ENCODE measurements at places on chromosomes 13 and 19. TPM values are rescaled to one million over a fixed set of nuclear protein-coding genes. Genes with fewer than 3 reads are reported as not detected.

DNA sequence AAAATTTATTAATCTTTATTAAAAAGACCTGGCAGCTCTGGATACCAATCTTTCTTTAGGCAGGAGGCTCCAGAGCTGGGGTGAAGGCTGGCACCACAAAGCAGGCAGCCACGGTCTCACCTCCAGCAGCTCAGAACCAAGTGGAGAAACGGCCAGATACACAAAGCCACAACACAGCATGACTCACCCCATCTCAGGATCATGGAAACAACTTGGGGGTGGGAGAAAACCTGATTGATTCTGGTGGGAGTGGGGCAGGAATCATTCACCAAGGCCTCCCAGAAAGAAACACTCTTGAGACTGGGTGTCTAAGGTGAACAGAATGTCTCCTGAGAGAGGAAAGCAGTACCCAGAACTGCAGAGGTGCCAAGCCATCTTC is 64.2 kb downstream of the CRYL1 start:
- DNase-seq: no peak

- DNase-seq: no peak
These were observed 98.4 kb downstream of the RAB20 start for GRCh38 chr13:110463156-110463555.

- DNase-seq: no peak
These were observed 1153.7 kb downstream of the PCDH9 start for GRCh38 chr13:66076417-66076816.

The FCGBP gene
- 42.1 TPM for total RNA-seq

DNA sequence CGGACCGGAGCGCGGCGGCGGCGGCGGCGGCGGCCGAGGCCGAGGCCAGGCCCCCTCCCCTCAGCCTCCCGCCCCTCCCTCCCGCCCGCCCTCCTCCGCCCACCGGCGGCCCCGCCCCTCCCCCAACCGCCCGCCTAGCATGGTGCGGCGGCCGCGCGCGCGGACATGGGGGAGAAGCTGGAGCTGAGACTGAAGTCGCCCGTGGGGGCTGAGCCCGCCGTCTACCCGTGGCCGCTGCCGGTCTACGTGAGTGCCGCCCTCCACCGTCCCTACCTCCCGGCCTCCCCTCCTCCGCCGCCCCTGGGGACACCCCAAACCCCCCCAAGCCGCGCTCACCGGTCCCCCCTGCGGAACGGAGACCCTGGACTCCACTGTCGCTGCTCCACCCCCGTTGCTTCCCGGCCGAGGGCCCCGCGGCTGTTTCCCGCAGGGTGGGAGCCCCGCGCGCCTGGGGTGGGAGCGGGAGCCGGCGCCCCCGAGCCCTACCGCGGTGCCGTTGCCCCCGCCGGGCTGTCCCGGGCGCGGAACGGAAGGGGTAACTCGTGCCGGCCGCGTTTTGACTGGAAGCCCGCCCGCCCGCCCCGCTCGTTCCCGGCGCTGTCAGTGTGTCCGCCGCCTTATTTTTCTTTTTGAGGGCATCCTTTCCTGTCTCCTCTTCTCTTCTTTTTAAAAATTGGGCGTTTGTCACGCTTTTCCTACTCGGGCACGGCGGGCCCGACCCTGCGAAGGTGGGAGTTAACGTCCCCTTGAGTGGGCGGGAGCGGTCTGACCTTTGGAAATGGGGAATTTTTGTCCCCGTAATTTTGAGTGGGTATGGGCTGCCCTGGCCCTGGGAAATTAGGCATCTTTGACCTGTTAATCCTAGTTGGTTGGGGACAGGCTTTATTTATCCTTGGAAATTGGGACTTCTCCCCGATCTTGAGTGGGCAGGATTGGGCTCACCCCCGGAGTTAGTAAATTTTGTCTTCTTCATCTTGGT is 576 bp downstream of the DOT1L start:
- peak; percentile 91 for DNase-seq

DNA sequence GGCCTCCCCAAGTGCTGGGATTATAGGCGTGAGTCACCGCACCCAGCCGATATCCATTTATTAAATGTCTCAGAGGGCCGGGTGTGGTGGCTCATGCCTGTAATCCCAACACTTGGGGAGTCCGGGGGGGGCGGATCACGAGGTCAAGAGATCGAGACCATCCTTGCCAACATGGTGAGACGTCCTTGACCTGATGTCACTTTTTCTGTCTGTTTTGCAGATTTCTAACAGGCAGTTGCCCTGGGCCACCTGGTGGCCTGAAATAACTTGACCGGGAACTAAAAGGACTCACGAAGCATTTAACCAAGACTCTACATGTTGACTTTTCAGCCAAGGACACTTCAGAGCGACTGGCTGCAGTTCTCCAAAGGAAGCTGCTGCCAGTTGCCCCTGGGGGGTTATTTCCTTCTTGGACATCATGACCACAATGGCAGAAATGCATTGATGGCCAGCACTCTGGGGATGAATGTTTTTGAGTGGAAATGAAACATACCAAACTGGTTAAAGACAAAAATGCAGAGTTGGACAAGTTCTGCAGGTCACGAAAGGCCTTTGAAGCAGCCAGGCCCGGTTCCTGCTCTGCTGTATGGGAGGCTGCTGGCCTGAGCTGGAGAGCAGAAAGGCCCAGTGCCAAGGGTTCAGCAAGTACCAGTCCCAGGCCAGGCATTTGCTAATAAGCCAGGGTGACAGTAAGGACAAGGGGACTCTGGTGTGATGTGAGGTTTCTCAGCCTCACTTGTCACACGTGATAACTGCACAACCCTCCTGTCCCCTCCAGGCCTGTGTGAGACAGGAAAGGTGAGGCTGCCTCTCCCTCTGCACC is 8.3 kb downstream of the ZNF837 start:
- DNase-seq: peak; percentile 47

The HAUS8 gene
- 4.2 TPM for total RNA-seq

DNA sequence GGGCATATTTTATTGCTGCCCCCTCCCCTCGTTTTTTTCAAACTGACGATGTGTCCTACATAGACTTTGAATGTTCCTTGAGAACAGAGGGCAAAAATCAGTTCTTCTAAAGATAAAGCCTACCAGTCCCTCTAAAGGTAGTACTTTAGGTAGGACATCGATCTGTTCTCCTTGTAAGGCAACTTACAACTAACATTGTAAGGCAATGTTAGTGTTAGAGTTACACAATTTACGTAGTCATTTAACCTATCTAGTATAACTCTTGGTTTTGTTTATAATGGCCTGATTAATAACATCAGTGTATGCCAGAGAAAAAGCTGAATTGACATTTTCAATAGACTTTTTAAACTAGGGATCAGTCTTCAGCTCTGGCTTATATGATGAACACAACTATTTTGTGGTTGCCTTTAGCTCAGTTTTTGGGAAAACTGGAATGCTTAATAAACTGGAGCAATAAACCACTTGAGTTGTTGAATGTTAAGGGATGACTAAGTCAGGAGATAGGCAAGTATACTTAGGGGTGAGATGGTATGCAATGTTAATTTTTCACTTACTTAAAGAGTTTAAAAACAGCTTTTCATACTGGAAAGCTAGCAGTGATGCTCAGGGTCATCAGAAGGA is 2.2 kb downstream of the NDFIP2 start:
- DNase-seq: no peak

DNA sequence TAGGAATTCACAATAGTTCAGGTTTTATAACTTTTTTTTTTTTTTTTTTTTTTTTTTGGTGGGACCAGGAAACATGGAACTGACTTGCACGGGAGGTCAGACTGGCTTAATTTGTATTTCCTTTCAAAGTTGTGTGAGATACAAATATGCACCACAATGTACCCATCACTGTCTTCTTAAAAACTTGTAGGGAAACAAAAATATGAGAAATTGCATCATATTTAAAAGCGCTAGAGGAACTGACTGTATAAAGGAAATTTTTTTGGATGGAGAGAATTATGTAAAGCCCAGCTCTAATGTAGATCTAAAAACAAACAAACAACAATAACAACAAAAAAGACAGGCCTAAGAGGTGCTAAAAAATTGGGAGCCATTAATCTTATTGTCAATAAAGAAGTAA is 246.5 kb downstream of the DCT start:
- no peak for DNase-seq

DNA sequence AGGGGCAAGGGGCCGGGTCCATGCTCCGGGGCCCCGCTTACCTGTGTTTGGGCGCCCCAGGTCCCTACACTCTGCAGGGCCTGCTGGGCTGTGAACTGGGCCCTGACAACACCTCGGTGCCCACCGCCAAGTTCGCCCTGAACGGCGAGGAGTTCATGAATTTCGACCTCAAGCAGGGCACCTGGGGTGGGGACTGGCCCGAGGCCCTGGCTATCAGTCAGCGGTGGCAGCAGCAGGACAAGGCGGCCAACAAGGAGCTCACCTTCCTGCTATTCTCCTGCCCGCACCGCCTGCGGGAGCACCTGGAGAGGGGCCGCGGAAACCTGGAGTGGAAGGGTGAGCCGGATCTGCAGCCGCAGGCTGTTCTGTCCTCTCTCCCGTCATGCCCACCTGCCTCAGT is 1.7 kb downstream of the FCGRT start:
- no peak for DNase-seq

- DNase-seq: no peak
These were observed 4.2 kb upstream of the MADCAM1 start for GRCh38 chr19:492091-492531.

DNA sequence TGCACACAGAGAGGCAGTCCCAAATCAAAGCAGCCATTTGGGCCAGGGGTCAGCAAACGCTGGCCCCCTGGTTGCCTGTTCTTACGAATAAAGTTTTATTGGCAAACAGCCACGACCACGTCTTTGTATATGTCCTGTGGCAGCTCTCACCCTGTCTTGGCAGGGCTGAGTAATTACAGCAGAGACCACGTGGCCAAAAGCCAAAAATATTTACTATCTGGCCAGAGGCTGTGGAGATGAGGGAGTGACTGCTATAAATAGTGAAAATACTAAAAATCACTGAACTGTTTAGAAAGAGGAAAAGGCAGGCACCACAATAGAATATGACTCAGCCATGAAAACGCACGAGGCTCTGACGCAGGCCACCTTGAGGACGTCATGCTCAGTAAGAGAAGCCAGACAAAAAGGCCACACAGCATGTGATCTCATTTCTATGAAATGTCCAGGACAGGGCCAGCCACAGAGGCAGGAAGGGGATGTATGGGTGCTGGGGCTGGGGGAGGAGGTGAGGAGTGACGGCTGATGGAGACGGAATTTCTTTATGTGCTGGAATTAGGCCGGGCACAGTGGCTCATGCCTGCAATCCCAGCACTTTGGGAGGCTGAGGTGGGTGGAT is 29.4 kb downstream of the SMIM24 start:
- peak; percentile 96 for DNase-seq

DNA sequence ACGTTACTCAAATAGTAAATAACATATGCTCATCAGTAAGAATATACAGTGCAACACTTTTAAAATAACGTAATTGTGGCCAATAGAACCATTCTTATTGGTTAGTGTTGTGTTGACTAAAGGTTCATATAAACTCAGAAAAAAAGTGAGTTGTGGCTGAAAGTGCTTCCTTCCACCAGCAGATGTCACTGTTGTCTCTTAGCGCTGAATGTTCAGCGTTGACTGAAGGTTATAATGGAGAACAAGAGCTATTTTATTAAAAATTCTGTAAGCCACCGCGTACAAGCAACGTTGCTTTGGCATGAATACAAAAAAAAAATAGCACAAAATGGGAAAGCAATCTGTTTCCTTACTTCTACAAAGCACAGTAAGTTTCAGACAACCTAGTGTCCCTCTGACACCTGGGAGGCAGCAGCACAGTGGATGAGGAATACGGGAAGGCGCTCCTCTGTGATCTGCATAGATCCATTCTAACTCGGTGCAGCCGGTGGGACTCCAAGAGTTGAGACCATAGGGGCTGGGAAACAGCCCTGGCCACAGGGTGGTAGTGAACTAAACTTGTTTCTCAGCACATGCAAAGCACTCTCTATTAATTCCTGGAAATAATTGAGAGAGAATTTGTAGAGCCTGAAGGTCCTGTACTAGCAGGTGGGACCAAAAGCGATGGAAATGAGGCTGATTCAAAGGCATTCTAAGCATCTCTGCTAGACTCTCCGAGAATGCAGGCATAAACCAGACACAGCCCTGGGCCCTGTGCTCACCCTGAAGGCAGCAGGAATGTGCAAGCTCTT is 23.9 kb upstream of the OXGR1 start:
- no peak for DNase-seq

The C5AR1 gene
- total RNA-seq: 30.6 TPM

- no peak for DNase-seq
These were observed 855 bp upstream of the CARS2 start for GRCh38 chr13:110706570-110707372.

The NLRP5 gene
- not detected for total RNA-seq

- DNase-seq: no peak
These were observed 14.3 kb downstream of the IER2 start for GRCh38 chr19:13164343-13165161.

DNA sequence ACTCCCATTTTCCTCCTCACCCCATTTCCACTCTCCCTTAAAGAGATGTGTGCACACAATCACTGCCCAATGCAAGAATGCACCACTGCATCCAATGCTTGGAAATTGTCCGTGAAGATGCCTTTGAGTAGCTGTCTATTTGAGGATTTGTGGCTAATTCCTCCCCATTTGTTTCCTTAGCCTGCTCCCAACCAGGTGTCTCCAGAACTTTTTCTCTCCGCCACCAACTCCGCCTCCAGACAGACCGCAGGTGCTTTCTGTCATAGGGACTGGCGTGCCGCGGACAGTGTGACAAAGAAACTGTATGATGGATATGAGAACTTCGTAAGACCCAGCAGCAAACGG is 461 bp upstream of the TM9SF2 start:
- DNase-seq: no peak

DNA sequence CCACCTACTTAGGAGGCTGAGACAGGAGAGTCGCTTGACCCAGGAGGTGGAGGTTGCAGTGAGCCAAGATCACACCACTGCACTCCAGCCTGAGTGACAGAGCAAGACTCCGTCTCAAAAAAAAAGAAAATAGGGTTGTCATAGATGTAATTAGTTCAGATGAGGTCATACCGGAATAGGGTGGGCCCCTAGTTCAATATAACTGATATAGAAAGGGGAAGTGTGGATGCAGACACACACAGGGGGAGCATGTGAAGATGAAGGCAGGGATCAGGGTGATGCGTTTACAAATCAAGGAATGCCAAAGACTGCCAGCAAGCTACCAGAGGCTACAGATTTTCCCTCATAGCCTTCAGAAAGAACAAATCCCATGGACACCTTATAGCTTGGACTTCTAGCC is 24.3 kb upstream of the EEF1AKMT1 start:
- DNase-seq: no peak

GRCh38 chr19:36488846-36489117 is 579 bp downstream of the ZNF566 start:
- DNase-seq: no peak

DNA sequence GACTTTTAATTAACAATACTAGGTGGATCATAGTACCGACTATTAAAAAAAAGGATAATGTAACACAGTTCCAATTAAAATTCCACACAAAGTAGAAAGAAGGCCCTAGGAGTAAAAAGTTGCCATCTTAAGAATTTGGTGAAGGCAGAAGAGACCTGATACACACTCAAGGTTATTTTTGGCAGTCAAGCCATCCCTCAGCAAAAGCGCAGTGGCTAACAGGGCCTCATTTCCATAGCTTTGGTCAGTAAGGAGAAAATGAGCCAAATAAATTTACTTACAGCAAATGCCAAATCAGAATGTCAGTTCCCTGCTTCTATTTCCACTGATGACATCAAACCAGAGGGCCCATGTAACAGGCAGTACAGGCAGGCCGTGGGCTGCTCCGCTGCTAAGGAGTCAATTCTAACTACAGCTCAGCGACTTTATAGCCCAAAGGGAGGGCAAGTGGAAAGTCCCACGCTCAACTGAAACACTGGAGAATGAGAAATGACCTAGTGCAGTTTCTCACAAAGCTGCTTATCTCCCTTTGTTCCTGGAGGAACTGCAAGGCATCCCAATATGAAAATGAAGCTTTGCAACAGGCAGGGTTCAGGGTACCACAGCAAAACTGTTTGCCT is 6.3 kb downstream of the ARGLU1 start:
- DNase-seq: peak; percentile 67

- no peak for DNase-seq
These were observed 25.8 kb downstream of the PRKD2 start for GRCh38 chr19:46691104-46691503.
